Muscle of arm (tissue), 14 donors: ENCODE measurements at places on chromosomes 6 and 20. TPM values are rescaled to one million over a fixed set of nuclear protein-coding genes. Genes with fewer than 3 reads are reported as not detected.

Gene RNF182
- polyA plus RNA-seq, result 0.91 TPM

Gene KIAA1586
- not detected for polyA plus RNA-seq

Gene PDSS2
- 9.2 TPM for polyA plus RNA-seq

Gene ARMH2
- polyA plus RNA-seq, result not detected

Gene BMP2
- 2.7 TPM for polyA plus RNA-seq
